ENCODE measurements at places on chromosomes 13 and 19.

DNA sequence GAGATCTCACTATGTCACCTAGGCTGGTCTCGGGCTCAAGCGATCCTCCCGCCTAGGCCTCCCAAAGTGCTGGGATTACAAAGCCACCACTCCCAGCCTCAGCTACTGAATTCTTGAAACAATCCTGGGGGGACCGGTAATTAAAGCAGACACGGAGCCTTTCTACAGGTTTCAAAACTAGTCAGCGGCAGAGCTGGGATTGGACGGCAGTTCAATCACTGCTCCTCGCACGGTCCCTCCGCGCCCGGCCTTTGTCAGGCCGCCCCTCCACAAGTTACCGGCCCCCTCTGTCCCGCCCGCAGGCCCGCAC is 229 bp downstream of the BORCS8 start:
- no peak for DNase-seq

GRCh38 chr13:37179645-37180044 is 74.2 kb upstream of the CSNK1A1L start:
- no peak for DNase-seq

DNA sequence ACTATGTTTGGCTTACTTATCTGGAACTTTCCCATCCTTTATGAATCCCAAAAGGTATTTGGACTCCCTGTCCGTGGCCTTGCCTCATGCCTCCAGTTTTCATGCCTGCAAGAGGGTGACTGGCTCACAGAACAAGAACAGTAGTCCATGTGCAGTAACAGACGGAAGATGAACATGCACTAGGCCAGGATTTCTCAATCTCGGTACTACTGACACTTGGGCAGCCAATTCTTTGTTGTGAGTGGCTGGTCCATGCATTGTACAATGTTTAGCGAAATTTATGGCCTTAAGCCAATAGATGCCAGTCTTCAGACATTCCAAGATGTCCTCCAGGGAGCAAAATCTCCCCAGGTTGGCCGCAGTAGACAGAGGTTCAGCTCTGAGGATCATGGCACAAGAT is 61.9 kb downstream of the DOCK9 start:
- DNase-seq = no peak

DNA sequence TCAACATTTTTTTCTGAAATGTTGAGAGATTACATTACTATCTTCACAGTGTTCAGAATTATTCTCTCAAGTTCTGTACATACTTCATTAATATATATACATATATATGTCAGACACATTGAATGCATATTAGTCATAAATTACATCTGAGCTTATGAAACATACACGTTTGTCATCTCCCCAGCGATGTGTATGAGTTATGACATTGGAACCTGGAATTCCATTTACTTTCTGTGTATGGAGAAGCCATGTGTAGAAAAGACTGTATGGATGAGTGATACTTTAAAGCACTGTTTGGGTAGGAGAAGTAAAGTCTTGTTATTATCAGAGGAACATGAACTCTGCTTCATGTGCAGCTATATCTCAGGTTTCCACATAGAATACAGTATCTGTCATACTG is 167.2 kb downstream of the FGF14 start:
- no peak for DNase-seq

DNA sequence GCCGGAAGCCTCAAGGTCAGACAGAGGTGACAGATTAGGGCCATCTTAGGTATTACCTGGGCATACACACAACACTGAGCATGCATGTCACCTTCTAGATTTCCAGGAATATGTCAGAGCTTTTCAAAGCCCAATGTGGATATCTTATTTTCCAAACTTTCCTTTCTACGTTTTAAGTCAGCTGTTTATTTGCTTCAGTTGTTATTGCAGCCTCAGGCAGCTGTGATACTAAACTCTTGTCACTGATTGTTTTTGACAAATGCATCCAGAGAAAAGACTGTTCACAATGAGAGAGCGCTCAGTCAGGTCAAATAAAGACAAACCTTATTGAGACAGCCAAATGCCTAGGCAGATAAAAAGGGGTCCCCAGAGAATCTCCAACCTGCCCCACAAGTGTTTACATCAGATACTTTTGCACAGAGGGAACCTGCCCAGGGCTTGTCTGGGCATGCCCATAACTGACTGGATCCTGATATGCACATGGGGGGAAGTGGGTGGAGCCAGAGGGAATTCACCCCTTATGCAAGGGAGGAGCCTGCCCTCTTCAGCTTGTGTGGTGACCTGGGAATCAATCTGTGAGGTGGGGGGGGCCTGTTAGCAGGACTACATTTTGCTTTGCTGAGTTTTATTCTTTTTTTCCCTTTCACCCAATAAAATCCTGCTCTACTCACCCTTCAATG is 28.5 kb downstream of the MED4 start:
- DNase-seq = no peak
